ENCODE measurements at places on chromosomes 1 and 21.

GRCh38 chr1:58917436-58917835 lies 133.6 kb upstream of the JUN start:
- DNase-seq: no peak

DNA sequence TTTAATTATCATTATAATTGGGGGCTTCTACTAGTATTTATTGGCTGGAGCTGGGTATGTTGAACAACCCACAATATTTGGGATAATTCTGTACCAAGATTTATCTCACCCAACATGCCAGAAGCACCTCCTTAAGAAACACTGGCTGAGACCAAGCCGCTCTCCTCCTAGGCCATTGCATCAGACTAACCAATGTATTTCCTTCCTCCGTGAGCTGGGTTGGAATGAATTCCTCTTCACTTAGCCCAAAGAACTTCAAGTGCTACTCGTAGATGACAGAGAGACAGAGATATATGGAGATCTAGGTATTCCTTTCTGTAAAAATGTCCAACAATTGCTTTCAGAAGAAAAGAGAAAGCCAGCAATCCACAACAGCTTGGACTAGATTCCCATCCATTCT lies 87.2 kb upstream of the ETS2 start:
- peak; percentile 26 for DNase-seq

- no peak for DNase-seq
These were observed 59.4 kb downstream of the RUNX3 start for GRCh38 chr1:24870551-24871195.

DNA sequence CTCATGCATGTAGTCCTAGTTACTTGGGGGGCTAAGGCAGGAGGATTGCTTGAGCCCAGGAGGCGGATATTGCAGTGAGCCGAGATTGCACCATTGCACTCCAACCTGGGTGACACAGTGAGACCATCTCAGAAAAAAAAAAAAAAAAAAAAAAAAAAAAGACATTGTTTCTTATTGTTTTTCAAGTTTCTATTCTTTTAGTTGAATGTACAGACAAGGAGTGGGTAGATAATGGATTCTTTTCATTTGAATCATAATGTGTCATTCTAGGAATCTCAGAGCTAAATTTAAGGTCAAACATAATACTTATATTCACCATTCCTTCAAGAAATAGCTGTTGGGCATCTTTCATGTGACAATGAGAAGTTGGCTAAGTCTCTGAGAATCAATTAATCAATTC lies 157.0 kb upstream of the C21orf91 start:
- no peak for DNase-seq

DNA sequence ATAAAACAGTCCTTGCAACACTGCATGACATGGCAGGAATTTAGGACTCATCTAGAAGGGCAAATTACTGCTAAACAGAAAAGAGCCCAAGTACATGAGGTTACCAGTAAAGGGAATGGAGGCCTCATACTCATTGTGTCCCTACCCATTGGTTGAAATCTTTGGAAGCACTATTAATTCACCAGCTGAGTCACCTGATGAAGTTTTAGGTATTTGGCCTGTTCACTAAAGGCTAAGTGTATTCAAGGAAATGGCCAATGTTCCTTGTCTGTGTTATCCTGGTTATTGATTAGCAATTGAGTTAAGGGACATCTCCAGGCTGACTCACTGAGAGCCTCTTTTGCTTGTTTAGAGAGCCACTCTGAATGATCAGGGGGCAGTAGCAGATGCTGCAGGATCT lies 188.4 kb downstream of the ZZZ3 start:
- DNase-seq: no peak

- DNase-seq: no peak
These were observed 190.8 kb downstream of the DYRK1A start for GRCh38 chr21:37557261-37557950.
